Stimulated activated CD8-positive, alpha-beta memory T cell treated with anti-CD3 and anti-CD28 coated beads, Interleukin-7, amount 100 ng/mL, for 4 hours (primary cell): ENCODE measurements at places on chromosomes 4 and X.

DNA sequence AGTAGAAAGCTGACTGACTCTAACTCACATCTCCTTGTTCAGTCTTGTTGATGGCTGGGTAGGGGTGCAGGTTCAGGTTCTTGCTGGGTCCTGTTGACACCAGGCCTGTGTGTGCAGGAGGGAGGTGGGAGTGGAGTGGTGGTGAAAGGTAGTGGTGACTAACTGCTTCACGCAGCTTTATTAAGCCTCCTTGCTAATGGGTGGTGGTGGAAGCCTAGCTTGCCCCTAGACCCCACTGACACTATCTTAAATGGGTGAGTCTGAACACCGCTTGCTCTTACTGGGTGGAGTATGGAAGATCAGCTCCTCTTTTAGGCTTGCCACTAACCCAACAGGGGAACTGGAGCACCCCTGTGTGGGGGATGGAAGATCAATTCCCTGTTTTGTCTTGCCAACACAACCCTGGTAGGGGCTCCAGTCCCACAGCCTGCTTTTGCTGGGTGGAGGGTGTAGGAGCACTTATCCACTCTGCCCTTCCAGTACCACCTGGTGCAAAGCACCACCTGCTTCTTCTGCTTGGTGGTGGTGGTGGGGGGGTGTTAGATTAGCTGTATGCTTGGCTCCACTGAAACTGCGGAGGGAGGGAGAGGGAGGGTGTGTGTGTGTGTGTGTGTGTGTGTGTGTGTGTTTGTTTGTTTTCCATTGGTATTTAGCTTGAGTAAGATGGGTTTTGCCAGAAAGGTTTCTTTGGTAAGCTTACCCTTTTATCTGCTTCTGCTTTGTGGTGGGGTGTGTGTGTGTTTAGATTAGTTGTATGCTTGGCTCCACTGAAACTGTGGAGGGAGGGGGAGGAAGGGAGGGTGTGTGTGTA, 25.6 kb downstream of the KDM6A start:
- DNase-seq: no peak

DNA sequence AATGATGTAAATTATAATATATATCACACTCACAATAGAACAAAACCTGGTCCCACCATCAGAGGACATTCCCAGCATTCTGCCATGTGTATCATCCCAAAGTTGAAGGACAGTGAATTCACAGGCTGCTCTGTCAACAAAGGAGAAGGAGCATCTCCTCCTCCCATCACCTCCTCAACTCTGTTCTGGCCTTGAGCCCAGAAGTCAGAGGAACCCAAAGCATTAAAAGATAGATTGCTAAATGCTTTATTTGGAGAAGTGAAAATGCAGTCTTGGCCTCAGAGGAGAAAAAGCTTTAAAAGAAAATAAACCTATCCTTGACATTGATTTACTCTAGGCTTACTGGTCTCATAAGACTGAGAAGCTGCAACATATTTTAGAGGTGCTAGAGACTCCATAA, 268.8 kb upstream of the RASGEF1B start:
- no peak for DNase-seq

- DNase-seq: no peak
Observed at GRCh38 chr4:163107754-163108153, 58.9 kb downstream of the NAF1 start.

GRCh38 chr4:4225915-4226605, 669 bp downstream of the OTOP1 start:
- no peak for DNase-seq

DNA sequence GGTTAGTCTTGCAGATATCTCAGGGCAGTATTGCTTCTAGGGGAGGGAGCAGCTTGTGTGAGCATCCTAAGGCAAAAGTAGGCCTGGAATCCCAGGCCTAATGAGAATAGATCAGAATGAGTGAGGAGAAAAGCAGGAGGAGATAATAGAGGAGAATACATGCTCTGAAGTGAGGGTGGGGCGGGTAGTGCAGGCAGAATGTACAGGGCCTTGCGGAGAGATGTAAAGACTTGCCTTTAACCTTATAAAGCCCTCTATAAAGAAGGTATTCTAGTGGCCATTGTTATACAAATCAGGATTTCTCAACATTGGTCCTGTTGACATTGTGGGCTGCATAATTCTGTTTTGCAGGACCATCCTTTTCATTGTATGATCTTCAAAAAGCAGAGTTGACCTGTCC, 855.3 kb downstream of the PCDH7 start:
- no peak for DNase-seq

GRCh38 chrX:74438764-74439163, 17.5 kb downstream of the SLC16A2 start:
- no peak for DNase-seq

DNA sequence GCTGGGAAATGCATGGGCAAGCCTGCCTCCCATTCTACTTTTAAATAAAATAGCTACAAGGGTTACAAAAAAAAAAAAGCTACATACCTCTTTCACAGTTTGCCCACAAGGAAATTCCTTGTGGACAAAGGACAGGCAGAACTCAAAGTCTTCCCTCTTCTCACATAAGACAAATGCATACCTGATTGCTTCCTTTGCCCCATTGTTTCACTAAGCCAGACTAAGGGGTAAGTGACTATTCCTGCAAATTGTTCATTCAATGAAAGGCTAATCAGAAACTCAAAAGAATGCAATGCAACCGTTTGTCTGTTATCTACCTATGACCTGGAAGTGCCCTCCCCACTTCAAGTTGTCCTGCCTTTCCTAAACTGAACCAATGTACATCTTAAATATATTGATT, 780.6 kb downstream of the FAM133A start:
- no peak for DNase-seq

- peak; percentile 57 for DNase-seq
Observed at GRCh38 chrX:24479924-24480323, 14.8 kb downstream of the PDK3 start.

DNA sequence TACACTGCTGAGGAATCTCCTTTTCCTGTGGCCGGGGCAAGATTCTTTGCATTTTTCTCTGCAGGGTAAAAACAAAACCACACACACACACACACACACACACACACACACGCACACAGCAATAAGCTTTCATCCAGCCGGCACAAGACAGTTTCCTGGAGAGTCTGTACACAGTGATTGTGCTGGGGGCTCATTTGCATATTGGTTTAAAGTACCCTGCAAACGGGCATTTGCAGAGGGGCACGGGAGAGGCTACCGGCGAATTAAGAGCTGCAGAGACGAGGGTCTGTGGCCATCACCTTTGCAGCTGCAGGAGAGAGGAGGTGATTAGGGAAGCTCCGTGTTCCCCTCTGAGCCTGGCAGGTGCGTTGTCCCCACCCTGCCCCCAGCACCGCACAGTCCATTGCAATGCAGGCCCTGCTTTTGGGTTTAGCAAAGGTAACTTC, 219.9 kb downstream of the SHOX start:
- no peak for DNase-seq

- no peak for DNase-seq
Observed at GRCh38 chr4:158538176-158538575, 16.5 kb downstream of the RXFP1 start.

- DNase-seq: no peak
Observed at GRCh38 chr4:4406455-4407298, 19.8 kb downstream of the NSG1 start.

DNA sequence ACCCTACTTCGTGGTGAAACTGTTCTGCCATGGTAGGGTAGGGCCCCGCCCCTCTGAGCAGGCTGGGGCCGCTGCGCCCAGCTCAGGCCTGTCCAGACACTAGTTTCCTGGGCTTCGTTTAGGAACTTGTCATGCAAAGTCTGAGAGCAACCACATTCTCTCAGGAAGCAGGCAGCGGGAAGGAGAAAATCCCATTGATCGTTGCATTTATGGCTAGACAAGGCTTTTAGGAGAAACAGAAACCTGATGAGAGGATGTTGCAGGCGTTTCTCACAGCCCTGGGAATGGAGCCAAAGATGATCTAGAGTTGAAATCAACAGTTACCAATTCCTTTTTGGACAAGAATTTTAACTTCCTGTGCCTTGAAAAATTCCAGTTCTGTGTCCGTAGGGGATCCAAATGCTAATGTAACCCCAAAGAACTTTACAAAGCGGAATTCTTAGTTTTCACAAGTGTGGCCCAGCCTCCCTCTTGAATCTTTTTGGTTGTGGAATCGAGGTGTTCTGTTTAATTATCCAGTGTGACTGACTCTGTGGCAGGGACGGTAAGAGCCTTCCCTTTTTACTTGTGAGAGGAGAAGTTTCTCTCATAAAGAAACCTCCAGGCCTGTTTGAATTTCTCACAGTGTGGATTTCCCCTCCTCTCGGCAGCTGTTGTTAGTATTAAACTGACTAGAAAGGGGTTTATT, 4.5 kb upstream of the CXCL9 start:
- no peak for DNase-seq

DNA sequence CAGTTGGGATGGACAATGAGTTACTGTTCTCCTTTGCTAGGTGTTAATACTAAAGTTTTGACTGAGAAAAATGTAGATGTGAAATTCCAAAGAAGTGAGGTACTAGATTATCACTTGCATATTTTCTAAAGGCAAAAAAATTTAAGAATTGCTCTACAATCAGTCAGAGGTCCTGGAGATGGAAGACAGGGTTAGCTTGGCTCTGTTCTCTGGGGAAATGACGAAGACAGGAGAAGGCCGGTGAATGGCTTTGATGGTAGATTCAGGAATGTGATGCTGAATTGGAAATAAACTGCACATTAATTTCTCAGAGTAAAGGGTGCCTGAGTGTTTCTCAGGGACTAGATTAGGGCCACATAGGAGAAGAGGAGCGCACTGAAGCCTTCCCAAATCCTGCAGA, 214.0 kb upstream of the LEF1 start:
- DNase-seq: no peak

DNA sequence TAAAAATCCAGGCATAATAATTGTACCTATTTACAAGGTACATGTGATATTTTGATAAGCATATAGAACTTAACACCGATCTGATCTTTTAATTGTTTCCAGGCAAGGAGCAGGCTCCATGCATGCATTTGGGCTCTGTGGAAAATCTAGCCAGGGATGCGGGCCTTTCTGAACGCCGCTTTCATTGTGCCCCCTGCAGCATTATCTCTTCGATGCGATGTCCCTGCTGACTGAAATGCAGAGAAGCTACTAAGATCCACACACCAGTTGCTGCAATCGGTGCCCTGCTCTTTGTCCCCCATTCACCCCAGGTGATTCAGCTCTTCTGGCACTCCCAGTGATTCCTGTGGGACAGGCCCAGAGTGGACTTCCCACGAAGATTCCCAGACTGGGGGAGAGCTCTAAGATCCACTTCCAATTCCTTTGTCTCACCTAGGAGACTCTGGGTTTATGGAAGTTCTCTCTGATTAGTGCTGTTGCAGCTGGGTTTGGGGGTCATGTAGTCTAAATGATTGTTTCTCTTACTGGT, 254.3 kb upstream of the AGA start:
- no peak for DNase-seq

GRCh38 chr4:158884280-158884679, 115.5 kb downstream of the FNIP2 start:
- no peak for DNase-seq
